Fibroblast of skin of back (primary cell): ENCODE measurements at places on chromosomes 5 and 9.

- DNase-seq: no peak
These were observed 2071.2 kb upstream of the CDH6 start for GRCh38 chr5:29122306-29122705.

- no peak for DNase-seq
These were observed 83.9 kb downstream of the ANGPTL2 start for GRCh38 chr9:127038531-127038930.

DNA sequence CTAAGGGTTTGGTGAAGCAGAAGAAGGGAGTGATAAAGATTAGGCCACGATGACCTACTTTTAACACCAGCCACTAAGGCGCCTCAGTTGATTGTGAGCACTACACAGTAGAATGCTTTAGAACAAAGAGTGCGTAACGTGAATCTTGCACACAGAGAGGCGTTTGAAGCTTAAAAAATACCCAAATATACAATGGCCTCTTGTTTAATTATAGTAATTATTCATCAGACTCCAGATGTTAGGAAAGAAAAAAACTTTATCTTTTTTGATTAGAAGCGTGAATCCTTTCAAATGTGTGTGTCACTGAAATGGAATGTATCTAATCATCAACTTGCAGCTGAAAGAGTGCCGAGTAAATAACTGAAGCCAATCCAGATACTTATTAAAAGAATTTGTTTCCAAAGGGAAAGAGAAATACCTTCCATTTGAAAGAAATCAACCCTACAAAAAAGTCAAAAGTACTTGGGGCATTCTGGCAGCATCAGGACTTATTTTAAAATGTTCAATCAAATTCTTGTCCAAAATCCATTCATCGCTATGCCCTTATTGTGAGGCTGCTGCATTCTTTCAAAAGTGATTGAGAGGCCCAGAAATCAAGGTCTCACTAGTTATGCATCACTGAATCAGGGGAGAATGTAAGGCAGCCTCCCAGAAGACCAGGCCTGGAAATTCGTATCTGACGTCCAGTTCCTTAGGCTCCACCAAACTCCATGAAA is 337.5 kb downstream of the ZNF608 start:
- peak; percentile 15 for DNase-seq

DNA sequence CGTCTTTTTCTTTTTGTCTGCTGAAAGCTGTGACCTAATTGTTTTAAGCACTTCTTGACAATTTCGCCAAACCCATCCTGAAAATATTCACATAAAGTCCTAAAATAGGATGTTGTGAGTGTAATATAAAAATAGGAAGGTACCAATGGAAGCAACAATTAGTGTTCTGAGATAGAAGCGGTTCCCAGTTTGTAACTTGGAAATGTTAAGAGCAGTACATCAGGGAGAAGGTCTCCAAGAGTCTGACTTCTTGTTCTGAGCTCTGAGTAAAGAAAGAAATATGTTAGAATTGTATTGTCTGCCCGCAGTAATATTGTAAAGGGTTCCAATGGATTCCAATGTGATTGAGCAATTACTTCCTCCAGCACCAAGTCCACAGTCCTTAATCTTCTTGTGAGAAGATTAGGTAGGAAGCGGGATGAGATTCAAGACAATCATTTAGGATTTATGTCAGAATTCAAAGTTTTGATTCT is 3.9 kb downstream of the VCAN start:
- peak; percentile 94 for DNase-seq

DNA sequence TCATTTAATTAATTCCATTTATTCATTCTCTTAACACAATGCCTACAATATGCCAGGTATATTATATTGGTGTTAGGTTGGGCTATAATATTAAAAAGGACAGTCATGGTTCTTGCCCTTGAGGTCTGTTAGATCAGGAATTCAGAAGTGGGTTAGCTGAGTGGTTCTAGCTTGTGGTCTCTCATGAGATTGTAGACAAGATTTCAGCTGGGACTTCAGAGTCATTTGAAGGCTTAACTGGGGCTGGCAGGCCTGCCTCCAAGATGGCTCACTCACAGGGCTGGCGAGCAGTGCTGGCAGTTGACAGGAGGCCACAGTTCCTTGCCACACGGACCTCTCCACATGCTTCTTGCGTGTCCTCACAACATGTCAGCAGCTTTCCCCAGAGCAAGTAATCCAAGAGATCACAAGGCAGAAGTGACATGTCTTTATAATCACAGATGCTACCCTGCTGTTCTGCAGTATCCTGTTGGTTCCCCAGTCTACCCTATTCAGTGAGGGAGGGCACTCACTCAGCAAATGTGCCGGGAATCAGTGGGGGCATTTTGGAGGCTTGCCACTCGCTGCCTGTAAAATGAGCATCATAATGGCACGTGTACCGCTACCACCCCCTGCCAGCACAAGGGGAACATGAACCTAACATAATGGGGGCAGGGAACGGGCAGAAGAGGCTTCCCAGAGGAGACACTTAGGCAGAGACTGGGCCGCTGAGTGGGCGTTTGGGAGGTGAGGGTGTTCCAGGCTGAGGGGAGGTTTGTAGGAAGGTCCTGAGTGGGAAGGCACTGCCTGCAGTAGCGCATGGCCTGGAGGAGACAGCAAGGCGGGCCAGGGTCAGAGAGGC is 70.0 kb downstream of the EXOSC2 start:
- no peak for DNase-seq

DNA sequence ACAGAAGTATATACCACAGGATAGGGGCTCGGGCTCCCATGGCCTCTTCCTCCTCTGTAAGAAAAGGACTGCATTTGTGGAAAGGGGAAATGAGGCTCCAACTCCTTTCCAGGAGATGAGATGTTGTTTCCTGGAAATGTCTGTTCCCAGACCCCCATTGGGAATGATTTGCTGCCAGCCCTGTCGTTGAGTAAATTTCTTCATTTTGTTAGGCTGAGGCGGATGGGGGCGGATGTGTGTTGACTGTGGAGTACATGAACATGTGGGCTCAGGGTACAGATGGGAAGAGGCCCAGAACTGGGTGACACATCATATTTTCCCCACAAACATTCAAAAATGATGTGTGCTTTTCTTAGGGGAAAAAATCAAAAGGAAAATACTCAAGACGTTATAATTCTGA is 28.8 kb upstream of the TNFAIP8 start:
- peak; percentile 58 for DNase-seq

GRCh38 chr9:70590315-70590677 is 175.8 kb upstream of the KLF9 start:
- peak; percentile 59 for DNase-seq

DNA sequence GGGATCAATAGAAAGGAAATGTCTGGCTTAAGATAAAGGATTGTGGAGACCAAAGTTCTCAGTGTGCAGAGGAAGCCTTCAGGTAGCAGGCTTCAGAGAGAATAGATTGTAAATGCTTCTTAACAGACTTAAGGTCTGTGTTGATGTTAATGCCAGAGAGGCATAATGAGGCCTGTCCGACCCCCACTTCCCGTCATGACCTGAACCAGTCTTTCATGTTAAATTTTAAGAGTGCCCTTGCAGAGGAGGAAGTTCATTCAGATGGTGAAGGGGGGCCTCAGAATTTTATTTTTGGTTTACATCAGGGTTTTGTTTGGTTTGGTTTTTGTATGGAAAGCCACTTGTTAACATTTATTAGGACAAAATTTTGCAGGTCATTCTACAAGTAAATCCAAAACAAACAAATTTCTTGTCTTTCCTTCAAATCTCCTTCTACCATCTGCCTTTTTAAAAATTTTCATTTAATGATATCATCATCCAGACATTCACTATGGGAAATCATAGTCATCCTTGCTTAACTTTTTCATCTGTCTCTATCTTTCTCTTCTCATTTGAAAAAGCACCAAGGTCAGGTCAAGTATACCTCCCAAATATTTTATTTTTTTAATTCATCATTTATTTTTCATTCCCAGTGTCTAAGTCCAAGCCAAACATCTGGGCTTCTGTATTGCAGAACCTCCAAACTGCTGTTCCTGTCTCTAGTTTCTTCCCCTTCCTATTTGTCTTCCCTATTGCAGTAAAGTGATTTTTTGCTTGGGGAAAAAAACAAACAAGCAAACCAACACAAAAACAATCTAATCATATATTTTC is 6.9 kb upstream of the ABCA1 start:
- peak; percentile 26 for DNase-seq

DNA sequence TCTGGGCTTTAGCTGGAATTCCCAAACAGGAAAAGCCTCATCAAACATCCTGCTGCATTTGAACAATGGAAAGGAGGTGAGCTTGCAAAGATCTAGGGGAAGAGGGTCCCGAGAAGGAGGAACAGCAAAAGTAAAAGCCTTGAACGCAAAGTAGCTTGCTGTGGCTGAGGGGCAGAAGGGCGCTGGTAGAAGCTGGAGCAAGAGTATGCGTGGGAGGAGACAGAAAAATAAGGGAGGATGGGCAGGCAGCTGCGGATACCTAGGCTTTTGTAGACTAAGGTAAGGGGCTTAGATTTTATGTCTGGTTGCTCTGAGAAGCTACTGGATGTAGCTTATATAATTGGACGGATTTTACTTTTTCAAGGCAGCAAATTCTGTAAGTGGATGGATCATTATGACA is 21.9 kb upstream of the TGFBR1 start:
- DNase-seq: no peak

DNA sequence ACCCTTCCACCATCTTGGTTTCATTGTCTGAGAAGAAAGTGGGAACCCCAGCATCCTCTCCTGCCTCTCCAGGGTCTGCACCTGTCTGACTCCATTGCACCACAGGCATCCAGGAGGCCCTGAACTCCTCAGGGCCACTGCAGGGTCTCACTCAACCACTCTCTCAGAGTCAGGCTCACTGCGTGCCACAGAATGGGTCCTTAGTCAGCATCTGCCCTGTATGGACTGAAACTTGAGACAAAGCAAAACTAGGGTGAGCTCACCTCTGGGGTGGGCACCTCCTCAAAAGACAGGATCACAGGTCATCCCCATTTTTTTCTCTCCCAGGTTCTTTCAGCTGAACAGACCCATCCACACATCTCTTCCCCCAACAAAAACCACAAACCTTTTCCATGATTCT is 59.2 kb upstream of the CPEB4 start:
- DNase-seq: no peak

DNA sequence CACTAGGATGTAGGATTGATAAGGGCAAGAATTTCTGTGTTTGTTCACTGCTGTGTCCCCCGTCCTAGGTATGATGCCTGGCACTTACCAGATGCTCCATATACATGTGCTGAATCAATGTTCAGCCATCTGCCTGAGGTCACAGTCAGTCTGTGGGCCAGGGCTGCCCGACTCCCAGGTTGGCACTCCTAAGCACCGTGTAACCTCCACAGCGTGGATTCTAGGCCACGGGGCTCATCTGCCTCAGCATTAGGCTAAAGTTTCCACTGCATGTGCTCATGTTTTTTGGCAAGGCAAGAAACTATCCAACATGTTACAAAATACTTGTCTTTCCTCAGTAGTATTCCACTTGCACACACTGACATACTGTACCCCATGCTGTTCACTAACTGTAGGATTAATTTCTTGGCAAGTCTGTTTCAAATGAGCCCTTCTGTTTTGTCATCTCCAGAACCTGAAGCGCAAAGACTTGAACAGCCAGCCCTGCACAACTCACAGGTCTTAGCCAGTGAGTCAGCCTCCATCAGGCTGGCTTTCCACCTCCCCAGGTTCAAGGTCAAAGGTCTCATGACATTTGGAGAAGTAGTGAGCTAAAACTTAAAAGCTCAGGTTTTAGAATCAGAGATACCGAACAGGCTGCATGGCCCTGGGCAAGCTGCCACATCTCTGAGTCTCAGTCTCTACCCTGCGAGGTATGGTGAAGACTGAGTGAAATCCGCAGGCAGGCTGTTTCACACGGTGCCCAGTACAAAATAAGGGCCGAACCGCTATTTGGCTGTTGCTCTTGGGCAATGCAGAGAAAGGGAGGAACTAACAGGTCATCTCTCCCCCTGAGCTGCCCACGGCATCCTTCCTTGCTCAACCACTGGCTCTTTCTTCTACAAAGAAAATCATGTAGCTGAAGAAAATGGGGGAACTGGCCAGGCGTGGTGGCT is 7.2 kb downstream of the TOR1A start:
- no peak for DNase-seq

- no peak for DNase-seq
These were observed 42.2 kb upstream of the UGT3A2 start for GRCh38 chr5:36108758-36109460.

DNA sequence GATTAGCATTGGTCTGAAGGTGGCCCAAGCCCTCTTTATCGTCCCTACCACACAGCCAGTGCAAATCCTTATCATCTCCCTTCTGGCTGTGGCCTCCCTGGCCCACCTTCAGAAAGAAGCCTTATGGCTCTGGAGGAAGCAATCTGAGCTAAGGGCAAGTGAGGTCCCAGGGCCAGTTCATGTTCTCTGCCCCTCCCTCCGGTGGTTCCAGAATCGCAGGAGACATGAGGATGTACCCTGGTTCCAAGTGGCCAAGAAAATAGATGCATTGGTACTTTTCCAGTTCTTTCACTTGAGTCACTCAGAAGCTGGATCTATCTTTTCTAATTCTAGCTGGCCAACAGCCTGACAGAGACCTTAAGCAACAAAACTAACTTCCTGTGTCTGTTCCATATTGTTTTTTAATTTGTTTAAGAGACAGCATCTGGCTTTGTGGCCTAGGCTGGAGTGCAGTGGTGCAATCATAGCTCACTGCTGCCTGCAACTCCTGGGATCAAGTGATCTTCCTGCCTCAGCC is 60.7 kb downstream of the LHFPL2 start:
- DNase-seq: peak; percentile 54

DNA sequence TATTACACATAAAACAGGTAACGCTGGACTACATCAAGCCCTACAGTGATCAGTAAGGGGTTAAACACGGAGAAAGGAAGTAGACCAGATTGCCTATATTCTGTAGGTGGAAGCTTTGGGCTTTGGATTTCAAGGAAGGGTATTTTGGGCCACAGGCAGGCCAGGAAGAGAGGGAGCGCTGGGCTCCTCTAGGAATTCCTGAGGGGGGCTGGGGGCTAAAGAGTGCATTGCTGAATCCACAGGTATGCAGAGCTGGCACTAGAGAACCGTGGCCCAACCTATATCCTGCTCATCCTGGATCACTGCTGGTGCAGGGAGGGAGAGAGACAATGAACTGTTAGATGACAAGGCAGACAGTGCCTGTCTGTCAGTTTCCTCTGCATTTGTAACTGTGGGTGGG is 367.1 kb downstream of the CSNK1G3 start:
- DNase-seq: no peak

GRCh38 chr5:178455480-178455835 is 134.7 kb downstream of the COL23A1 start:
- DNase-seq: no peak

DNA sequence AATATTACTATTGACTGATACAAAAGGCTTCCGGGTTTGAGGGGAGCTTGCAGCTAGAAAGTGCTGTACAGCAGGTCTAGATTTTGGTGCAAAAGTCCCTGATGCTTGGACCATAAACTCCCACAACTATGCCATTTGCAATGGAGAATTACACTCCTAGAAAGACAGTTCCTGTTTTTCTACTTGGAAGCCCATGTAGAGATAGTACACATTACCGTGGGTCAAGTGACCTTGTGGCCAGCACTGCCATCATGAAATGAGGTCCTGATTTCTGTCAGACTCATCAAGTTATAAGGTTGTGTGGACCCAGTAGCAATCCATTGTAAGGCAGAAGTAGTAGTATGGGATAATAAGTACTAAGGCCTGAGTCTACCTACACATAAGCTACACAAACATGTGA is 42.8 kb upstream of the TNFSF8 start:
- DNase-seq: no peak
